Activated CD8-positive, alpha-beta memory T cell treated with anti-CD3 and anti-CD28 coated beads for 1 hour (primary cell): ENCODE measurements at places on chromosomes 16 and 17.

- no peak for DNase-seq
Observed at GRCh38 chr16:83952587-83952939, 477 bp upstream of the OSGIN1 start.

GRCh38 chr17:7950578-7950977, 18.6 kb downstream of the CNTROB start:
- DNase-seq = no peak

GRCh38 chr16:73601911-73602310, 554.0 kb upstream of the ZFHX3 start:
- DNase-seq = no peak

DNA sequence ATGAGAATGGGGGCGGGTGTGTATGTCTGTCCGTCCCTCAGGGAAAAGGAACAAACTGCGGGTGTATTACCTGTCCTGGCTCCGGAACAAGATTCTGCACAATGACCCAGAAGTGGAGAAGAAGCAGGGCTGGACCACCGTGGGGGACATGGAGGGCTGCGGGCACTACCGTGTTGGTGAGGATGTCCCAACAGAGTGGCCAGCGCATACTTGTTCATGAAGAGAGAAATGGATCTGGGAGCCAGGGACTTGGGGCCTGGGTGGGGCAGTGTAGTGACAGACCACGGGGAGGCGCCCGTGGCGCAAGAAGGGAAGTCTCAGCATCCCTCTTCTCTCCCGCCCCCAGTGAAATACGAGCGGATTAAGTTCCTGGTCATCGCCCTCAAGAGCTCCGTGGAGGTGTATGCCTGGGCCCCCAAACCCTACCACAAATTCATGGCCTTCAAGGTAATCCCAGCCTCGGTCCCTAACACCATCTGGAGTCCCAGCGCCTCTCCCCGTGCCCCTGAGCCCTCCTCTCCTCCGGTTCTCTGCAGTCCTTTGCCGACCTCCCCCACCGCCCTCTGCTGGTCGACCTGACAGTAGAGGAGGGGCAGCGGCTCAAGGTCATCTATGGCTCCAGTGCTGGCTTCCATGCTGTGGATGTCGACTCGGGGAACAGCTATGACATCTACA, 3.5 kb upstream of the C17orf107 start:
- DNase-seq = no peak

DNA sequence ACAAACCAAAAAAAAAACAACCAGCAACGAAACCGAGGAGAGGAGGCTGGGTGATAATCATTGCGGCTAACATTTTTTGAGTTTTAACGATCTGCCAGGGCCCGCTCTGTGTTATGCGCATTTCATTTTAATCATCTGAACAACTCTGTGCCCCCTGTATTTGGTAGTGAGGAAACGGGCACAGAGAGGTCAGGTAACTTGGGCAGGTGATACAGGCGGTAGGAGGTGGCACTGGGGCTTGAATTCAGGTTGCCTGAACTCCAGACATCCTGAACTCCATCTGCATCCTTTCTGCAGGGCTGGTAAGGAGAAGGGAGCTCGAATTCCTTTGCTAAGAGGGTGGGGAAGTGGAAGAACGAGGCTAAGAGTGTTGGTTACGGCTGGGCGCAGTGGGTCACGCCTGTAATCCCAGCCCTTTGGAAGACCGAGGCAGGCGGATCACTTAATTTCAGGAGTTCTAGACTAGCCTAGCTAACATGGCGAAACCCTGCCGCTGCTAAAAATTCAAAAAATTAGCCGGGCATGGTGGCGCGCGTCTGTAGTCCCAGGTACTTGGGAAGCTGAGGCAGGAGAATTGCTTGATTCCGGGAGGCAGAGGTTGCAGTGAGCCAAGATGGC, 1.1 kb downstream of the CLUAP1 start:
- no peak for DNase-seq

GRCh38 chr16:79041206-79041605, 559.3 kb downstream of the MAF start:
- no peak for DNase-seq

DNA sequence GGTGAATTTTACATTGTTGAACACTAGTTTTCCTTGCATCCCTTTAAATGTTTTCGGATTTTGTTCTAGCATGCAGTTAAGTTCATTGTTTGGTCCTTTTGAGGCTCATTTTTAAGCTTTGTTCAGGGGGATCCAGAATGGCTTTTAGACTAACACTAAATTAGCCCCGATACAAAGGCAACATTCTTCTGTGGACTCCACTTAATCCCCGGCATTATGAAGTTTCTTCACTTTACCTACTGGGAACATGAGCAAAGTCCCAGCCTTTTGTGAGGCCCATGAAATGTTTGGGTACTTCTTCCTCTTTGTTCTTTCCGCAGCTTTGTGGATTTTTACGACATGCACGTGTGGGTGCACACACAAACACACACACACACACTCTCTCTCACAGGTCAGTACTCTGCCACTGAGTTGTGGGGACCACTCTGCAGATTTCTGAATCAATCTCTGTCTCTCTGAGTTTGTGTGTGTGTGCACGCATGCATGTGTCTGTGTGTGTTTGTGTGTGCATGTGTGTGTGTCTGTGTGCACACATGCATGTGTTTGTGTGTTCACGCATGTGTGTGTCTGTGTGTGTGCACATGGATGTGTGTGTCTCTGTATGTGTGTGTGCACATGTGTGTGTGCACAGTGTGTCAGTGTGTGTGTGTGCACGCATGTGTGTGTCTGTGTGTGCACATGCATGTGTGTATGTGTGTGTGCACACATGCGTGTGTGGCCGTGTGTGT, 240.4 kb upstream of the TNRC6C start:
- DNase-seq = no peak

- DNase-seq = no peak
Observed at GRCh38 chr17:4142107-4142900, 526 bp downstream of the ZZEF1 start.
